Left lobe of liver (tissue), 2 donors: ENCODE measurements at places on chromosomes 3 and 15. TPM values are rescaled to one million over a fixed set of nuclear protein-coding genes. Genes with fewer than 3 reads are reported as not detected.

GP9 gene
- 0.20 TPM for total RNA-seq

DNA sequence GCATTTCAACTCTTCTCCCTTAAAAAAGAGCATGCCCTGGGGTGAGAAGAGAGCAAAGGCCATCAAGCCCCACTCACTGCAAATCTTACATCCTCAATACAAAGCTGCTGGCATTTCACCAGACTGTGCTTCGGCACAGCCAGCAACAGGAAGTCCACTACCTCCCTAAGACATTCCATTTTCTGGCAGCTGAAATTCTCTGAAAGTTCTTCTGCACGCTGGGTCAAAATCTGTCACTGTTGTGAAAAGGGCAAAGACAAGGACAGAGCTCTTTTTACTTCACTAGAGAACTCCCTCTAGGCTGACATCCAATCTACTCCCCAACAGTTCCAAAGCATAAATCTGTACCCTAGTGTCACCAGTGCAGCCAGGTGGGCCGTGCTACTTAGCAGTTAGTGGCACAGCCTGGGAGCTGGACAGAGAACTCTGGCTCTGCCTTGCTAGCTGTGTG is 6.3 kb downstream of the MTMR10 start:
- no peak for DNase-seq

- DNase-seq, result no peak
These were observed 14.2 kb upstream of the COLQ start for GRCh38 chr3:15535732-15536131.

- DNase-seq, result no peak
These were observed 20.5 kb downstream of the MYO1E start for GRCh38 chr15:59352189-59352588.

DNA sequence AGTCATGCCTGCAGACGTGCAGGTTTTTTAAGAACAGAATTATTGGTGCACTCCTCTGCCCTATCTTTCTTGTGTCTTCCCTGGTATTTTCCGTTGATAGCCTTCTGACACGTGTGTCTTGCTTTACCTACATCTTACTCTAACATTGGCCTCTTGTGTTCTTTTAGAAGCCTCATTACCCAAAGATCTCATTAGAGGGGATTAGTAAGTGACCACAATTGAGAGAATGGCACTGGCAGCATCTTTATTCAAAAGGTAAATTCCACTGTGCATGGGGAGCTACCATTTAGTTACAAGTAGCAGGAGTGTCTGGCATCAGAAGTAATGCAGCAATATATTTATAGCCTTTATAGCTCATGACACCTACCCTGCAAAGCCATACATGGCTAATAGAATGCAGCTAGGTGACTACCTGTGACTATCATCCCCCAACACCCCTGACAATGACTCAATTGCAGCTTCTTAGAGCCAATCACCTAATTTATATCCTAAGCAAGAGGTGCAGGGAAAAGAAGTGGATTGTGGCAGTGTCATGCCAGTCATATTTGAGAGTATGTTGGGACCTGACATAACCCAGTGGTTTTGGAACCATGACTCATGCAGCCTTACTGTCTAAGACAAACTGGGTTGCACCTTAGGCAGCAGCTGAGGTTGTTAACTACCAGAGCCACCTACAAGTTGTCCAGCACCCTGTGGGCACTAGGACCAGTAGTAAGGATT is 164.8 kb downstream of the GRM7 start:
- DNase-seq, result no peak

GOLGA8Q gene
- total RNA-seq, result 0.53 TPM

- no peak for DNase-seq
These were observed 642.8 kb upstream of the NR2F2 start for GRCh38 chr15:95687686-95688085.

SLC51A gene
- total RNA-seq, result 20.0 TPM

GRCh38 chr3:148903022-148903442 is 37.9 kb downstream of the CPA3 start:
- DNase-seq, result no peak

DNA sequence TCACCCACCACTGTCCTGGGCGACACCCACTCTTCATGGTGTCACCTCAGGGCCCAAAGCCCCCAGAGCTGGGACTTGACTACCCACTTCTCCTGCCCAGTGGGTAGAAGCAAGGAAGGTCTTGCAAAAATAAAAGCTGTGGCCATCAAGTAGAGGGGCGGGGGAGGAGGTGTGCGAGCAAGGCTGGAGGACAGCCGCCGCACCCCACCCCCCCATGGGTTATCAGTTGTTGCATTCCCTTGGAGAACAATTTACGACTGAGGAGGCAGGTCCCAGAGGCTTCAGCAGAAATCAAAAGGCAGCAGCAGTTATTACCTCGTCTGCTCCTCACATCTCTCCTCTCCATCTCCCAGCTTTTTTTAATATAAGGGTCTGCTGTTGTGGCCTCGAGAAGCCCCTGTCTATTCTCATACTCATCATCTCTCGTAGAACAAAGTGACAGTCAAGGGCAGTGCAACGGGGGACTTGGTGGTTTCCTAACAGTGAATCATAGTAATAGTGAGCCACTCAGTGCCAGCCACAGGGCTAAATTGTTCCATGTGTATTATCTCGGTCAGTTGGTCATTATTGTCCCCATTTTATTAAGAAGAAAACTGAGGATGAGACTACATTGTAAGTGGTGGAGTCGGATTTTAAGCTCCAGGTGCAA is 116.4 kb downstream of the PDCD6IP start:
- DNase-seq, result no peak

NME9 gene
- not detected for total RNA-seq

ARGFX gene
- total RNA-seq, result not detected

GRCh38 chr3:52181543-52181942 is 16.4 kb upstream of the ALAS1 start:
- DNase-seq, result peak; percentile 83

- DNase-seq, result no peak
These were observed 101.3 kb downstream of the DPH6 start for GRCh38 chr15:35444557-35445204.

GRCh38 chr15:90425726-90426346 is 37.8 kb downstream of the IQGAP1 start:
- no peak for DNase-seq

ZIC1 gene
- 21.7 TPM for total RNA-seq

DNA sequence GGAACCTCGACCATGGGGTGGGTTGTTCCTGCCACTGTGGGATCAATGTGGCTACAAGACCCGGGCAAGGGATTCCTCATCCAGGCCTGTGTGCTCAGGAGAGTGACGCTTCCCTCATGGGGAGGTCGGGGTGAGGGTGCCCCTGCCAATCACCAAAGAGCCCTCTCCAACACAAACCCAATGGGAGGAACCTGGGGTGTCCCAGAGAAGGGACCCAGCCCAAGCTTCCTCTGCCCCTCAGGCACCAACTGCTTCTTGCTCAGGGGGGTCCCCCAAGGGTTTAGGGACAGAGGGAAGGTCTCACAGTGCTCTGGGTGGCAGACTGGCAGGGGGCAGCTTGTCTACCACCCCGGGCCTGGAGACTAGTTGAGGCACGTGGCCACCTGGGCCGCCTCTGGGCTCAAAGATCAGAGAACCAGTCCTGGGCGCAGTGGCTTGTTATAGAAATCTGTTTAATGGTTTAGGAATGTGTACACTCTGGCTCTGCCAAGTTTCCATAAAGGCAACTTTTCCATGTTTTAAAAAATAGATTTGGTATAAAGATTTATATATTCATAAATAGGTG is 26.6 kb downstream of the GP9 start:
- no peak for DNase-seq

DNA sequence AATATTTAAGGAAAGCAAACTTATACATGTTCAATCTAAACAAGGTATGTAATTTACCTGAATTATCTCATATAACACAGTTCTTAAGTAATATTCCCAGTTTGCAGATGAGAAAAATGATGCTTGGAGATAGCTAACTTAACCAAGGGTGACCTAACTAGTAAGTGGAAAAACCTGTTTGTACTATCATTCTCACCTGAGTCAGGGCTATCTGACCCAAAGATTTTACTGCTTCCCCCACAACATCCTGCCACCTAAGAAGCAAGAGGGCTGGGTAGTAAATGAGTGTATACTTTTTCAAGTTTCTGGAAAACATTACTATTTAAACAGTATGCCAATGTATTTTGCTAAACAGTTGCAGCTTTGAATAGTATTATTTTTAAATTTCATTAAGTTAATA is 10.6 kb downstream of the TP63 start:
- DNase-seq, result no peak

DNA sequence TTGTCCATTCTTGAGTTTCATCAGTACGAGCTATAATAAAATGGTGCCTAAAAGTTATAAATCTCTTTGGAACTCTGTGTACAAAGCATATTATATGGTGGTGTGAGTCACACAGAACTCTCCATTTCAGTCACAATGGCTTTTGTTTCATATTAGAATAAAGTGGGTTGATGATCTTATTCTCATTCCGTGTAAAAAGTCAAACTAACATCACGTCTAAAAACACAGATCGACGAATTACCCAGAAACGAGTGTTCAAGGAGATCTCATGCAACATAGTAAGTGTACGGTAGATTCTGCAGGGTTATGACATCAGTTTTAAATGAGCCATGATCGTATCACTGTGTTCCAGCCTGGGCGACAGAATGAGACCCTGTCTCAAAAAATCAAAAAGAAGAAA is 122.4 kb downstream of the FOXP1 start:
- DNase-seq, result no peak

GRCh38 chr3:142029052-142029642 is 120.2 kb downstream of the TFDP2 start:
- DNase-seq, result no peak

RPL4 gene
- total RNA-seq, result 753 TPM

ROBO2 gene
- 0.20 TPM for total RNA-seq

- no peak for DNase-seq
These were observed 28.7 kb upstream of the DUSP7 start for GRCh38 chr3:52084954-52085680.

- DNase-seq, result no peak
These were observed 8.5 kb downstream of the BHLHE40 start for GRCh38 chr3:4987538-4988296.

SCN11A gene
- total RNA-seq, result 0.15 TPM

- no peak for DNase-seq
These were observed 42.0 kb upstream of the OTOL1 start for GRCh38 chr3:161454615-161455014.

GRCh38 chr3:32237670-32238452 is 619 bp upstream of the CMTM8 start:
- peak; percentile 85 for DNase-seq

DNA sequence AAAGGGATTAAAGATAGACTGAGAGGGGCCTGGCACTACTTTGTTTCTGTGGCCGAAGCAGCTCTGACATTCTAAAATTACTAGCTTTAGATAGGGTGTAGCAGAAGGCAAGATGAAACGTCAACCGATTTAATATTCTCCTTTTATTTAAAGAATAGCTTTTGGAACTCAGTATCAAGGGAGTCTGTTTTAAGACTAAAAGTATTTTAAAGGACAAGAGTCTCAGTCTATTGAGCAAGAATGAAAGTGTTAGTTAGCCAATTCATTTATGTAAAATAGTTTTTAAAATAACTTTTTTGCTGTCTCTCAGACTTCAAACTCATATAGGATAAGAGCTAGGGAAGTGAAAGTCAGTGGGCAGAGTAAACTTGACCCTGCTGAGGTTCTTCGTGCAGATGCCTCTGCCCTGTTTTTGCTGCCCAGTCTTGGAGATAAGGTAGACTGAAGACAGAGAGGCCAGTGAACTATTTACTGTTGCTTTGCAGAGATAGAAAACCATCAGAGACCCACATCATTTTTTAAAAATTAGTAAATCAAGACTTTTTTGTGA is 1090.9 kb downstream of the ROBO2 start:
- DNase-seq, result no peak

GRCh38 chr3:27659279-27660021 is 62.7 kb downstream of the EOMES start:
- DNase-seq, result peak; percentile 51

IQCF6 gene
- total RNA-seq, result not detected

DNA sequence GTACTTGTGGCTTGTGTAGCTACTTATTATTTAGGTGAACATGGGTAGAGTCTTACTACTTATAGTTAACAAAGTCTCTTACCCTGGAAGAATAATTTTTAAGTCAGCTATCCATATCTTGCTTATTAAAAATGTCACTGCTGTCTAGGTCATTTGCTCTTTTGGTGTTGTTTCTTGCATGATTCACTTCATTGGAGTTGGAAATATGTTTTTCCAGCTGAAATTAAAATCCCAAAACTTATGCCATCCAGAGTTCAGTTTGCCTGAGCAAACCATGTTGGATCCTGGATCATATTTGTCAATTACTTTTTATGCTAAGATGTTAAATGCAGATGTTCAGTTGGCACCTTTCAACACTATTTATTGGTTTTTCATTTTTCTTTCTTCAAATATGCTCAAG is 421.0 kb upstream of the RBMS3 start:
- no peak for DNase-seq

DNA sequence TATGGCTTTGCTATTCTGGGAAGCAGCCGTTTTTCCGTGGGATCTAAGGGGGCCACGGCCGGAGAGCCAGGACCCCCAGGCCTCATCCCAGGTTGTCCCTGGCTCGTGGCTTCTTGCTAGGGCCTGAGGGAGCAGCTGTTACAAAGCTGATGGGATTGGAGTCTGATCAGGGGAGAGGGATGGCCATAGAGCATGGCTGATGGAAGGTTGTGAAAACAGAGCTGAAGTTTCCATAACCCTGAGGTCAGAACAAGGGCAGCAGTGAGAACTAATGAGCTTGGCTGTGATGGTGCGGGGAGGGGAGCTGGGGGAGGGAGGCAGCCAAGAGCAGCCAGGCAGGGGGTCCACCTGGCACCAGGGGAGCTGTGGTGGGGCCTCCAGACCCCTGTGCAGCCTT is 63.0 kb downstream of the LINGO1 start:
- no peak for DNase-seq

DNA sequence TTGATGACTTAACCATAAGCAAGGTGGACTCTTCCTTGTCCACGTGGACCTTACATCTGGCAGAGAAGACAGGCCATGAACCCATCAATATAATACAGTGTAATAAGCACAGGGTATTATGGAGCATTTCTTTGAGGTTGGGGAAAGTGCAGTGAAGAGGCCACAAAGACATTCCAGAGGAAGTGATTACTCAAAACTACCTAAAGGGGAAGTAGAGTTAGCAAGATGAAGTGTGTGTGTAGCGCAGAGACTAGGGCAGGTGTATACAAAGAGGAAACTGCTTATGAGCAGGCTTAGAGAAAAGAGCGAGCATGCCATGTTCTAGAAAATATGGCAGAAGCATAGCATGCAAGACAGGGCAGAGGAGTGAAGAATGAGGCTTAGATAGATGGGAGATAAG is 17.9 kb downstream of the CP start:
- DNase-seq, result no peak

- no peak for DNase-seq
These were observed 5.3 kb downstream of the VPS13C start for GRCh38 chr15:62054979-62055378.

SLTM gene
- 38.7 TPM for total RNA-seq

- no peak for DNase-seq
These were observed 187.7 kb upstream of the CMC1 start for GRCh38 chr3:28053759-28054158.

DNA sequence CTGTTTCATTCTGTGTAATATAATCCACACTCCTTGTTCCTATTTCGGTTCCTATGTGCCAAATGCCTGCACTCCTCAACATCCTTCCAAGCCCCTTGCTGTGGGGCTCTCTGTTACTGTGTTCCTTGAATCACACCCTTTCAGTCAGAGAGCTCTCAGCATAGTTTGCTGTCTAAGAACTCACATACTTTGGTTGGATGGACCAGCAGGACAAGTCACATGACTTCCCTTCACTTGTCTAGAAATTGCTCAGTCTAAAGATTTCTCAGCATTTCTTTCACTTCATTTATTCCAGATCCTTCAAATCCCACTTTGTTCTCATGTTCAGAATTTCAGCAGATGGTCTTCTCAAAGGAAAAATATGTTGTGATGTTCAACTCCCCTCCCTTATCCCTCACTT is 203.5 kb upstream of the PFN2 start:
- DNase-seq, result no peak

- DNase-seq, result no peak
These were observed 40.0 kb upstream of the IL12A start for GRCh38 chr3:159948429-159949144.
